ENCODE measurements at places on chromosomes 2 and 18. TPM values are rescaled to one million over a fixed set of nuclear protein-coding genes. Genes with fewer than 3 reads are reported as not detected.

GRCh38 chr18:44817831-44818473, 137.3 kb downstream of the SETBP1 start:
- H3K36me3 ChIP-seq: no peaks in the 10 kb centered on the region
- no peaks in the 10 kb centered on the region for H3K27me3 ChIP-seq
- no peak overlapping the region for H3K4me3 ChIP-seq
- no peak overlapping the region for H3K27ac ChIP-seq
- DNase-seq: no peak

DNA sequence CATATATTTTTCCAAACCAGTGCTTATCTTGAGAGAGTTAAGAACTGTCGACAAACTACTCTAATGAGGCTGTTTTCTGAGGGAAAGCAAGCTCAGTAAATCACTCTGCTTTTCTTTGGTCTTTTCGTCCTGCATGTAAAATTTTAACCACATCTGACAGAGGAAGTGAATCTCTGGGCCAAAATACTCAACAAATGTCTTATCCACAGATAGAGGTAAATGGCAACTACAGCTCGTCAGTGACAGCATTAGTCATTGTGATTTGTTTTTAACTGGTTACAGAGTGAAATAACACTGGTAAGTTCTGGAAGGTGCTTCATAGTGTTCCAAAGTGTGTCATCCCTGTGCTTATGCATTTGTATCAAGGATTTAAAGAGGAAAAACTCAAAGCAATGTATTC, 82.6 kb upstream of the SLC8A1 start:
- H3K4me1 ChIP-seq: no peaks in the 10 kb centered on the region
- no peak for DNase-seq
- no peak overlapping the region for H3K4me3 ChIP-seq
- H3K36me3 ChIP-seq: no peaks in the 10 kb centered on the region
- no peak overlapping the region for H3K27ac ChIP-seq
- H3K27me3 ChIP-seq: no peaks in the 10 kb centered on the region

DNA sequence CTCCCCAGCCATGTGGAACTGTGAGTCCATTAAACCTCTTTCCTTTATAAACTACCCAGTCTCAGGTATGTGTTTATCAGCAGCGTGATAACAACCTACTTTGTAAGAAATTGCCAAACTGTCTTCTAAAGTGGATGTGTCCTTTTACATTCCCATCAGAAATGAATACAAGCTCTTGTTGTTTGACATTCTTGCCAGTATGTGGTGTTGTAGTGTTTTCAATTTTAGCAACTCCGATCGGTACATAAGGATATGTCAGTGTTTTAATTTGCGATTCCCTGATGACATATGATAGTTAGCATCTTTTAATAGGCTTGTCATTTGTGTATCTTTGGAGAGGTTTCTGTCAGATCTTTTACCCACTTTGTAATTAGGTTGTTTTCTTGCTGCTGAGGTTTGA, 1156.3 kb upstream of the CRIM1 start:
- no peak overlapping the region for H3K4me3 ChIP-seq
- no peaks in the 10 kb centered on the region for H3K4me1 ChIP-seq
- no peak for DNase-seq
- H3K36me3 ChIP-seq: no peaks in the 10 kb centered on the region
- H3K27me3 ChIP-seq: no peaks in the 10 kb centered on the region
- H3K27ac ChIP-seq: no peak overlapping the region

Gene AGXT
- not detected for total RNA-seq

DNA sequence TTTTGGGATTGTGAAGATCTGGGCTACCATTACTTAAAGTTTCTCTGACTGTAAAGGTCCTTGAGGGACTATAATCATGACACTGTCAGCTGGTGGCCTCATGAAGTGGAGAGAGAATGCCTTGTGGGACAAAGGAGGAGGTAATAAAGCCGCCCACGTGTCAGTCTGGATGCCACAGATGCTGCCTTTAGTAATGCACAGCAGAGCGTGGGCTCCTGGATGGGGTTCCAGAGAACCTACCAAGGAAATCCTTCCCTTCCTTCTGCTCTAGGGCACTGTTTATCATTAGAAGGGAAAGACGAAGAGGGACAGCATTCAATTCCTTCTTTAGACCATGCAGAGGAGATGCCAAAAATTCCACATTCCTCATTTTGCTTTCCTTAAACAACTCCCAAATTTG, 63.5 kb downstream of the COL5A2 start:
- no peak overlapping the region for H3K4me3 ChIP-seq
- no peaks in the 10 kb centered on the region for H3K27me3 ChIP-seq
- H3K4me1 ChIP-seq: no peaks in the 10 kb centered on the region
- no peak overlapping the region for H3K27ac ChIP-seq
- H3K36me3 ChIP-seq: no peaks in the 10 kb centered on the region

Gene PAX3
- total RNA-seq: not detected

Gene DSG1
- total RNA-seq: not detected

Gene MAPK4
- not detected for total RNA-seq

DNA sequence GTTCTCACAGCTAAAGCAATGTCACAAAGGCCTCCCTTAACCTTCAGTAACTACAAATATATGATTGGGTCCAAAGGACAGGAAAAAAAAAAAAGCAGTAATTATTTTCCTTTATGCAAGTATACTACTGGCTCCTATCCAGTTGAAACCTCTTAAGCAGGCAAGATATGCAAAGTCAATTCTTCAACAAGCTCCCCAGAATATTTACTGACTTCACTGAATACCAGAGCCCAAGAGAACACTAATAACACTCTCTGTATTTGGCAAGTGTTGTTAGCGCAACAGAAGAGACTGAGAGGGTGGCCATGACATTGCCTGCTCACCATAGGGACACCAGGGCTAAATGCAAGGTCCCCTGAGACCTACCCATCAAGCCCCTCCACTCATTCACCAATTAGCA, 74.5 kb downstream of the AP1S3 start:
- H3K4me3 ChIP-seq: no peak overlapping the region
- DNase-seq: no peak
- H3K27me3 ChIP-seq: no peaks in the 10 kb centered on the region
- H3K4me1 ChIP-seq: peaks cover 17% of the 10 kb centered on the region
- H3K36me3 ChIP-seq: no peaks in the 10 kb centered on the region
- H3K27ac ChIP-seq: no peak overlapping the region

- no peak overlapping the region for H3K27ac ChIP-seq
- H3K36me3 ChIP-seq: no peaks in the 10 kb centered on the region
- no peak overlapping the region for H3K4me3 ChIP-seq
- no peaks in the 10 kb centered on the region for H3K4me1 ChIP-seq
- H3K27me3 ChIP-seq: no peaks in the 10 kb centered on the region
- no peak for DNase-seq
Observed at GRCh38 chr2:112021781-112022231, 33.3 kb upstream of the TMEM87B start.

- no peak for DNase-seq
- no peak overlapping the region for H3K27ac ChIP-seq
- no peaks in the 10 kb centered on the region for H3K36me3 ChIP-seq
- H3K4me1 ChIP-seq: no peaks in the 10 kb centered on the region
- H3K4me3 ChIP-seq: no peak overlapping the region
Observed at GRCh38 chr18:35592298-35592697, 10.8 kb downstream of the GALNT1 start.

Gene TNFRSF11A
- 2.5 TPM for total RNA-seq

- H3K27me3 ChIP-seq: no peaks in the 10 kb centered on the region
- H3K27ac ChIP-seq: no peak overlapping the region
- H3K36me3 ChIP-seq: no peaks in the 10 kb centered on the region
- peaks cover 13% of the 10 kb centered on the region for H3K4me1 ChIP-seq
- no peak overlapping the region for H3K4me3 ChIP-seq
Observed at GRCh38 chr2:24543252-24543651, 52.2 kb downstream of the NCOA1 start.

GRCh38 chr2:240688553-240688919, 3.1 kb upstream of the AQP12A start:
- H3K4me1 ChIP-seq: peaks cover 4% of the 10 kb centered on the region
- no peak overlapping the region for H3K4me3 ChIP-seq
- no peaks in the 10 kb centered on the region for H3K36me3 ChIP-seq
- H3K27me3 ChIP-seq: no peaks in the 10 kb centered on the region

DNA sequence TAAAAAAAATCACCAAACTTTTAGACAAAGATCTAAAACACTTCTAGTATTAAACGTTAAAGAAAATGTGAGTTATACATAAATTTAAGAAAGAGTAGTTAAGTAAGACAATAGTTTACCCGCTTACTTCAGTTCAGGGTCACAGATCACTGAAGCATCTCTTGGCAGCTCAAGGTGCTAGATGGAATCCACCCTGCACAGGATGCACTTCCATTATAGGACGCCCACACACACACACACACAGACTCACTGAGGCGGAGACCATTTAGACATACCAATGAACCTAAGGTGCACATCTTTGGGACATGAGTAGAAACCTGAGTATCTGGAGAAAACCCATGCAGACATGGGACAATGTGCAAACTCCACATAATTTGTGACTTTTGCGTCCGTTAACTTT, 630.6 kb upstream of the ZNF804A start:
- H3K4me1 ChIP-seq: no peaks in the 10 kb centered on the region
- no peaks in the 10 kb centered on the region for H3K27me3 ChIP-seq
- H3K4me3 ChIP-seq: no peak overlapping the region
- no peak for DNase-seq
- no peaks in the 10 kb centered on the region for H3K36me3 ChIP-seq

GRCh38 chr2:18125303-18125702, 246.8 kb downstream of the KCNS3 start:
- no peak for DNase-seq
- no peaks in the 10 kb centered on the region for H3K27me3 ChIP-seq
- no peak overlapping the region for H3K4me3 ChIP-seq

DNA sequence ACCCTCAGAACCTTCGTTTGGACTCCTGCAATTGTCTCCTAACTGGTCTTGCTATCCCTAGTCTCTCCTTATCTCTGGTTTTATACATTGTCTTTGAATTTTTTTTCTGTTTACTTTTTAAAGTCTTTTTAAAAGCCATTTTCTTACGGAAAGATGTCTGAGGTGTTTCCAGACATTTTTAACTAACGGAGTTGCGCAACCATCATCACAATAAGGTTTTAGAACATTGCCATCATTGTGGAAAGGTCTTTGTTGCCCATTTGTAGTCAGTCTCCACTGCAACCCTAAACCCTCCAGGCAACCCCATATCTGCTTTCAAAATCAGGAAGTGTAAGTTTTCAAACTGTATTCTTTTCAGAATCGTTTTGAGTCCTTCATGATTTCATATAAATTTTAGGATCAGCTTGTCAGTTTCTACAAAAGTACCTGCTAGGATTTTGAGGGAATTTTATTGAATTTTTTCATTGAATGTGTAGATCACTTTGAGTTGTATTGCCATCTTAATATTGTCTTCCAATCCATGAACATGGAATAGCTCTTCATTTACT, 46.3 kb downstream of the ANKRD12 start:
- H3K36me3 ChIP-seq: no peaks in the 10 kb centered on the region
- no peak overlapping the region for H3K4me3 ChIP-seq
- no peak overlapping the region for H3K27ac ChIP-seq
- H3K27me3 ChIP-seq: no peaks in the 10 kb centered on the region
- peaks cover 29% of the 10 kb centered on the region for H3K4me1 ChIP-seq

DNA sequence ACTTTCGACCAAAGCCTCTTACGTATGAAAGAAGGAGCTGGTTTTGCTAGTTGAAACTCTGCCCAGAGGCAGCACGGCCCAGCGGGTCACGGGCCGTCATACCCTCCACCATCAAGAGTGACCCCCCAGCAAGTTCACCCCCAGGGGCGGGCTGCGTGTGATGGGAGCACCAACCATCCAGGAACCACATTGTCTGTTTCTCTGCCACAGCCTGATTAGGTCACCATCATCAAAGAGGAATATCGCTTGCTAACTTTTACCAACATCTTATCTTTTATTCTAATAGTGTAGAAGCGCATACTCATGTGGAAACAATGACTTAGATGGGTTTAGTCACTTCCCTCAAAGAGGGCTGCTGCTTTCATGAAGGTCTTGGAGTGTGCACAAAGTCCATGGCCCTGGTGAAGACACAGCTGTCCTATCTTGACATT, 116.6 kb upstream of the SMIM21 start:
- H3K27me3 ChIP-seq: no peaks in the 10 kb centered on the region
- H3K36me3 ChIP-seq: no peaks in the 10 kb centered on the region
- DNase-seq: no peak
- H3K4me3 ChIP-seq: no peak overlapping the region

Gene RAMP1
- 0.63 TPM for total RNA-seq

DNA sequence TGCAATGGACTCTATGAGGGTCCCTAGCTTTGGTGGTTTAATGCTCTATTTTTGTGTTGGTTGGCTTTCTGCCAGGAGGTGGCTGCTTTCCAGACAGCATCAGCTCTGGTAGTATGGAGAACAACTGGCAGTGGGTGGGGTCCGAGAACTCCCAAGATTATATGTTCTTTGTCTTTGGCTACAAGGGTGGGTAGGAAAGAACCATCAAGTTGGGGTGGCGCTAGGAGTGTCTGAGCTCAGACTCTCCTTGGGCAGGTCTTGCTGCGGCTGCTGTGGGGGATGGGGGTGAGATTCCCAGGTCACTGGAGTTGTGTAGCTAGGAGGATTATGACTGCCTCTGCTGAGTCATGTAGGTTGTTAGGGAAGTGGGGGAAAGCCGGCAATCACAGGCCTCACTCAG, 976.1 kb upstream of the GYPC start:
- H3K4me1 ChIP-seq: no peaks in the 10 kb centered on the region
- no peaks in the 10 kb centered on the region for H3K27me3 ChIP-seq
- no peak for DNase-seq
- H3K36me3 ChIP-seq: no peaks in the 10 kb centered on the region
- no peak overlapping the region for H3K27ac ChIP-seq
- H3K4me3 ChIP-seq: no peak overlapping the region

Gene RAD51AP2
- not detected for total RNA-seq

Gene ITGA6
- 9.0 TPM for total RNA-seq

DNA sequence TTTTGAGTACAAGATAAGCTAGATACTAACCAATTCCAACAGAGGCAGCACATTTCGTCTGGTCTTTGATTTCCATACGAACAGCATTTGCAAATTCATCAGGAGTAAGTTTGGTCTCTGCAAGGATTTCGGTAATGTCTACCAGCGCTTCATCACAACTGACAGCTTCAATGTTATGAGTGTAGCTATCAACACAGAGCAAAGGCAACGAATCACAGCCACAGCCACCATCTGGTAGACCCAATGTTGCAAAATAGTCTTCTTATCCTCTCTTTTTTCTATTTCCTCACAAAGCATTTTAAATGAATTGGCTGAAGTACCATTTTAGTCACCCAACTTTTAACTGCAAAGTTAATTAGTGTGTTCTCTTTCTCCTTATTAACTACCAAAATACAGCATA, 68.3 kb downstream of the REV1 start:
- no peak for DNase-seq
- peaks cover 40% of the 10 kb centered on the region for H3K36me3 ChIP-seq
- no peaks in the 10 kb centered on the region for H3K27me3 ChIP-seq
- H3K27ac ChIP-seq: no peak overlapping the region
- no peak overlapping the region for H3K4me3 ChIP-seq
- H3K4me1 ChIP-seq: no peaks in the 10 kb centered on the region

Data from CD8-positive, alpha-beta memory T cell (primary cell).